ENCODE measurements at places on chromosomes 6 and 20.

DNA sequence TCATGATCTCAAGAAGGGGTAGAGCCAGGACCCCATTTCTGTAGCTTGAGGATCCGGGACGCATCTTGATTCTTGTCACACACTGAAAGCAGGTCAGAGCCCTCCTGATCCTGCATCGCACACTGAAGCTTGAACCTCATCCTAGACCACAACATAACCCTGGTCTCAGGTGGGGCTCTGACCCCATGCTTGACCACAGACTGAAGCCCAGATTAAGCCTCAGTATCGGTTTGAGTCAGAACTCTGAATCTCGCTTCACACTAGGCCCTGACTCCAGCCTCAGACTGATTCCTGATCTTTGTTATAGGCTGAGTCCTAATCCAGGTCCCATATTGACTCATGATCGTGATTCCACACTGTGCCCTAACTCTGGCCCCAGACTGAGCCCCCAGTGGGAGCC lies 8.5 kb upstream of the RSPO4 start:
- DNase-seq: no peak

- DNase-seq: no peak
Observed at GRCh38 chr6:53761036-53761435, 33.8 kb upstream of the LRRC1 start.

DNA sequence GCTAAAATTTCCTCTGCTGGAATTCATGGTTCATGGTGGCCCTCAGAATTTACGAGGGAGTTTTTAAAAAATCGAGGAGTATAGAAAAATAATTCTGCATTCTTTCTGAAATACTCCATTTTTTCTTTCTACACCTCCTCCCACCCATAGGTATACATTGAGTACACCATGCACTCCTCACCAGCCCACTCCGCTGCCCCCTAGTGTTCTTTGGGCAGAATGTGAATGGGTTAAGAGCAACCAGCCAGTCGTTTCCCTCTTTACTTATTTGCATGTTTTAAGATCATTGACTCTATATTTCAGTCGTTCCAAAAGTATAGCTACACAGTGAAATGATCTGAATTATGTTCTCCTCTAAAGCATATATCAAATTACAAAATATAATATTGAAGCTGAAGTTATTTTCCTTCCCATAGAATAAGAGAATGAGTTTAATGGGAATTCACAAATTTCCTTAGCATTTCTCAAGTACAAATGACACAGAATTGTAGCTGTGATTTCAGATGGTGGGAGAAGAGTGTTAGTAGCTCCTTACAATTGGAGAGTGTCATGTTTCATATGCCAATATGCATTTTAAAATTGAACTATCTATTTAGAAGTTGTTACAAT lies 977.7 kb upstream of the SLC35B3 start:
- DNase-seq: no peak

DNA sequence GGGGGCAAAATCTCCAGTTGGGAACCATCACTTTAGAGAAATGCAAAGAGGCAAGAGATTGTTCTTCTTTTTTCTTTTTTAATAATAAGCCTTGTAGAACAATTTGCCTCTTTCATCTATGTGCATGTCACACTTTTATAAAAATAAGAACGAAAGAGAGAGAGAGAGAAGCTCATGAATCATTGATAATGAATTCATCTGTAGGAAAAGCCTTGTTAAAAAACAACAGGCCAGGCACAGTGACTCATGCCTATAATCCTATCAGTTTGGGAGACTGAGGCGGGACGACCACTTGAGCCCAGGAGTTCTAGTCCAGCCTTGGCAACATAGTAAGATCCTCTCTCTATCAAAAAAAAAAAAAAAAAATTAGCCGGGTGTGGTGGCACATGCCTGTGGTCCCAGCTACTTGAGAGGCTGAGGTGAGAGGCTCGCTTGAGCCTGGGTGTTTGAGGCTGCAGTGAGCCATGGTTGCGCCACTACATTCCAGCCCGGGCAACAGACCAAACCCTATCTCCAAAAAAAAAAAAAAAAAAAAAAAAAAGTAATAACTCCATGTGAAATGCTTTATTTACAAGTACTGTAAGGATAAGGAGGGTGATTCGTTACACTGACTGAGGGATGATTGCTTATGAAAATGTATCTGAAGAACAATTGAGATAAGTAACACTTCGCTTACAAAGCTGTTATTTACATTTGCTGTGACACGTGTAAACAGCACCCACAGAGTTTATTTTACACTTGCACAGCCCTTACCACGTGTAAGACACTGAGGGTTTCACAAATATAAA lies 6.0 kb downstream of the CCN5 start:
- DNase-seq: no peak

All from NCI-H1436 treated with DMSO at 0.1 percent for 48 hours (cell line).